ENCODE measurements at places on chromosomes 2 and 18. TPM values are rescaled to one million over a fixed set of nuclear protein-coding genes. Genes with fewer than 3 reads are reported as not detected.

- DNase-seq, result no peak
Observed at GRCh38 chr2:176812246-176812775, 400.3 kb upstream of the HNRNPA3 start.

DNA sequence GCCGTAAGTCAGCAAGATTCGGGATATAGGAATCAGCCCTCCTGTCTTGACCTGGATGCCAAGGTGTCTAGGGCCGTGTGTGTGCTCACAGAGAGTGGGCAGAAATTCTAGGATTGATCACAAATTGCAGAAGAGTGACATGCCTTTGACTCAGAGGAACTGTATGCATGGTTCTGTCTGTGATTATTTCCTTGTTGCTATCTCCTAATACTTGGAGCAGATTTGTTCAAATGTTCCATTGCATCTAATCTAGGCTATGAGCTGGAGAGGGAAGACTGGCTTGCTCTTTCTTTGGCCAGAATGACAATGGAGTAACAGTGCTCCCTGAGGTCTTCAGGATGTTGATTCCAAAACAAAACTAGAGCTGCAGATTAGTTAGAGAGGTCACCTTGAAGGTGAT is 115.0 kb downstream of the EN1 start:
- no peak for DNase-seq

DNA sequence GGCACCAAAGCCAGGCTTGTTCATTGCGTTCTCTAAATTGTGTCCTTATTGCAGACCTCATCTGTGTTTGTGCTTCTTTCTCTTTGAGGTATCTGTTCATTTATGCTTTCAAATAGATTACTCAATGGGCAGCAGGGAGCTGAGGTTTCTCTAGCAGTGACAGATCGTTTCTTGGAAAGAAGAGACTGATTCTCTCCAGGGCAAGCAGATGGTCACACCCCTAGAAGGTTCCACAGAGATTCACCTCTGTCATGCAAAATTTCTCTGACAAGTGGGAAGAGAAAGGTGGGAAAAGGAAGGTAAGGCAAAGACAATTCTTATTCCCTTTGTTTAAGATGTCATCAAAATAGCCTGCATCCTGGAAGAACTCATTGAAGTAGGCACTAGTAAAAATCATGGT is 14.0 kb downstream of the DLGAP1 start:
- no peak for DNase-seq

GRCh38 chr2:102975996-102976975 is 214.5 kb downstream of the TMEM182 start:
- DNase-seq, result peak; percentile 36

DNA sequence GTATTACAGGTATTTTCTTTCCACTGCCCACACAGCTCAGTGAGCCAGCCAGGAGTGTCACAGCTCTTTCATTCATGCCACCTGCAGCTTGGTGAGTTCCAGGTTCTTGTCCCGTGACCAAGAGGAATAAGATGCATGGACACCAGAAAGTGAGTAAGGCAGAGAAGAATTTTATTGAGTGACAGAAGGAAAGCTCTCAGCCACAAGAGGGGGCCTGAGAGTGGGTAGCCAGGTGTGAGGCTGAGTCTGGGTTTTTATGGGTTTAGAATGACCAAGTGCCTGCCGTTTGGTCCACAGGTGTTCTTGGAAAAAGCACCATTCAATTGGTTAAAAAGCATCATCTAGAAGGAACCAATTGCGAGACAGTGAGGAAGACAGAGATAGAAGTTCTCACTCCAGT is 1097.1 kb upstream of the SLC39A10 start:
- no peak for DNase-seq

Gene VAMP8
- 93.2 TPM for total RNA-seq

Gene POTEI
- total RNA-seq, result 0.92 TPM

- no peak for DNase-seq
Observed at GRCh38 chr2:215895330-215895729, 118.0 kb downstream of the MREG start.

Gene LRRTM1
- not detected for total RNA-seq

- no peak for DNase-seq
Observed at GRCh38 chr2:204108781-204109295, 172.3 kb downstream of the ICOS start.

Gene SCN3A
- total RNA-seq, result not detected

GRCh38 chr2:120393456-120393855 is 47.5 kb downstream of the INHBB start:
- no peak for DNase-seq

Gene MRPL33
- 61.6 TPM for total RNA-seq

- DNase-seq, result no peak
Observed at GRCh38 chr2:64359171-64359891, 94.6 kb upstream of the LGALSL start.

GRCh38 chr2:179275253-179276012 is 10.8 kb upstream of the SESTD1 start:
- no peak for DNase-seq

- DNase-seq, result no peak
Observed at GRCh38 chr2:191566344-191566743, 111.6 kb upstream of the NABP1 start.

GRCh38 chr2:175187378-175187777 is 5.9 kb upstream of the ATP5MC3 start:
- DNase-seq, result no peak

- DNase-seq, result no peak
Observed at GRCh38 chr2:68659081-68659480, 15.7 kb downstream of the PROKR1 start.

Gene HTR2B
- total RNA-seq, result not detected

DNA sequence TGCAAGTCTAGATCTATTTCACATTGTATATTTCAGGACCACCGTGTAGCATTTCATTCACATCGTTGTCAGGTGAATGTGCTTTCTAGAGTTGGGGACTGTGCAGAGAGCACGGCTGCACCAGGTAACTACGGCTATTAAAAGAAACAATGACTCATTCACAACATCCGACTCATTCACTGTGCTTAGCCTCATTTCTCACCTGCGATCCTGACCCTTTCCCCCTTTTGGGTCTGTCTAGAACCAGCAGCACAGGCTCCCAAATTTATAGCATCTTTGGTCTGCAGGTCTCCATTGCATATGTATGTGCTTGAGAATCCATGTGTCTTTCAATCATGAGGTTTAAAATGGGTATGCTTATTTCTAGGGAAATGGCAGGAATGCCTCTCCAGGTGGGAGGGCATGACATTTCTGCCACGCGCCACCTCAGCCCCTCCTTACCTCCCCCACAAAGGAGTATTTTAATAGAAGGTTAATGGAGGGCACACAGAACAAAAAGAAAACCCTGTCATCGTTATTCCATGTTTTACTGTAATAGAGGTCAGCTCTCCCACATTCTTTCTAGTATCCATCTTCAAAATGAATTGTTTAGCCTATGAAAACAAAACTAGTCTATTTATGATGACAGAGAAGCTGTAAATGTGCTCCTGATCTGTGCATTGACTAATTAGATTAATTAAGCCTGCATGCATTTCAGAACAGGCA is 246.7 kb upstream of the EPHA4 start:
- DNase-seq, result no peak

Gene LRP2
- 0.10 TPM for total RNA-seq

Gene ERFE
- total RNA-seq, result 10.3 TPM

- no peak for DNase-seq
Observed at GRCh38 chr18:22176420-22177326, 7.3 kb downstream of the GATA6 start.

GRCh38 chr2:236928380-236929037 is 157.2 kb upstream of the COPS8 start:
- no peak for DNase-seq

Gene NAT8
- not detected for total RNA-seq

GRCh38 chr2:125643585-125643984 is 1012.4 kb upstream of the GYPC start:
- no peak for DNase-seq

- no peak for DNase-seq
Observed at GRCh38 chr2:200081236-200081635, 125.9 kb downstream of the MAIP1 start.

- no peak for DNase-seq
Observed at GRCh38 chr2:137928547-137929518, 35.4 kb upstream of the HNMT start.

DNA sequence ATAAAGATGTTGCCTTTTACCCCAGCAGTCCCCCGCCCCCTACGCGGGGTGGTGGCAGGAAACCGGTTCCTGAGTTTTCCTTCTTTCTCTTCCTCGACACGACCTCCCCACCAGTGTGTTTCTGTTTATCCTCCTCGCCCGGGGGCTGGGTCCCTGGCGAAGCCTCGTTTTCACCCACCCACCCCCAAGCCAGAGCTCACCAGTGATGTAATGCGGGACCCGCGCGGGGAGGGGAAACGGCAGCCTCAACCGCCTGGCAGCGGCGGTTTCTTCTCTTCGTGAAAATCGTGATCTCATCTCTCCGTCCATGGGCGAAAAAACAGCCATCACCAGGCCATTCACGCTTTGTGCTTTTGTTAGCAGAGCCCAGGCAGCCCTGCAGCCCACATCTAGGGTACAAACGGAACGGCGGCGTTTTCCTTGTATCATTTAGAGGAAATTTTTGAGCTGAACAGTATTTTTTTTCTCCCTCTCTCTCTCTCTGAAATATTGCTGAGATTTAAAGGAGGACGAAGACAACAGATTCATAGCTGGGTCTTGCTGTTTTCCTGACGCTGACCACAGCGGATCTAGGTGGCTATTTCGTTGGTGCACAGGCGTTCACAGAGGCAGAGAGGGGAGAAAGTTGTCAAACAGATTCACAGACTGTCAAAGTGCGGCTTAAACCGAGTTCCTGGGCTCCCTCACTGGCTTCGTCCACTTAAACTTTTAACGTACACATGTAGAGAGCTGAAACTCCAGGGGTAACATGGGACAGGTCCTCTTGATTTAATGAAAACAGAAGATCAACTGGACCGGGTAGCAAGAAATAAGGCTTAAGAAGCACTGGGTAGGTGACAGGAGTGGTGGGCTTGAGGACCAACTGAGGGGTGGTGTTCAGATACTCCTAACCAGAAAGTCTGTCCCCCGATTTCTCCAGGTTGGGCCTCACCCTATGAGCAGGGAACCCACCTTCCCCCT is 21.9 kb upstream of the PAX3 start:
- no peak for DNase-seq

Gene DARS1
- total RNA-seq, result 85.3 TPM

Gene TMEM163
- total RNA-seq, result not detected

Gene SERPINE2
- total RNA-seq, result 3.1 TPM

GRCh38 chr2:72115110-72116080 is 32.3 kb downstream of the CYP26B1 start:
- peak; percentile 58 for DNase-seq

Gene TXNDC2
- total RNA-seq, result 0.90 TPM

GRCh38 chr2:60025496-60025895 is 528.0 kb downstream of the BCL11A start:
- DNase-seq, result no peak

Gene SULT1C4
- not detected for total RNA-seq

DNA sequence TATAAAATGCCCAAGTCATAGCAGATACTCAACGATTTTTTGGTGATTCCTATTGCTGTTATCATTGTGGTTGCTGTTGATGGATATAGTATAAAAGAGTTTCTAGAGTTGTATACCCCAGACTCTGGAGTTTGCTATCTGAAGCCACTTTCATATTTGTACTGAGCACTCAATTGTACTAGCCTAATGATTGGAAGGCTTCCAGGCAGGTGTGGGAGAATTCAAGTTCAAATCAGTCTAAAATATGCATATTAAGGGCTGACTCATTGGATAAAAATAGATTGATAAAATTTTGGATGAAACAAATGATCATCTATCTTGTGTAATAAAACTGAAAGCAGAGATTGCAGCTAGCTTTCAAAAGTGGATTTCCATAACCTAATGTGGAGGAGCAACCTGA is 122.9 kb downstream of the NEB start:
- DNase-seq, result no peak
